ENCODE measurements at places on chromosomes 7 and 10.

DNA sequence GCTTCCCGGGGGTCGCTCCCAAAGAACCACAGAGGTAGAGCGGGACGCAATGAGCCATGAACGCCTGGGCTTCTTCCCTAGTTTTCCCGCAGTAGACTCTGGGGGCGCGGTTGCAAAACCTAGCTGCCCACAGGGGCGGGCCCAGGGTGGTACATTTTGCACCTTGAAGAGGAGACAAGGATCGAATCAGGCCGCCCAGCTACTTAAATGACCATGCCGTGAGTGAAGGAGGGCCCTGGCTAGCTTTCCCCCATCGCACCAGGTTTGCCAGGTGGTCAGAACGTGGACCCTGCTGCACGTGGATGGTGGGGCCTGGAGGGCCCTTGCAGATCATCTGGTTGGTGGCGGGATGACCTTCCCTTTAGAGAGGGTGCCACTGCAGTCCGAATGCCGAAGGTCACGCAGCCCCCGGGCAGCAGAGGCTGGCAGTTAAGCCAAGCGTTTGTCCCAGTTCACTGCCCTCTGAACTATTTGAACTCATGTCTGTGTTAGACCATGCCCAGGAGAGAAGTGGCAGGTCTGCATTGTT lies 604 bp upstream of the SHTN1 start:
- DNase-seq, result no peak

- DNase-seq, result no peak
These were observed 1274.0 kb upstream of the CELF2 start for GRCh38 chr10:9743639-9744038.

DNA sequence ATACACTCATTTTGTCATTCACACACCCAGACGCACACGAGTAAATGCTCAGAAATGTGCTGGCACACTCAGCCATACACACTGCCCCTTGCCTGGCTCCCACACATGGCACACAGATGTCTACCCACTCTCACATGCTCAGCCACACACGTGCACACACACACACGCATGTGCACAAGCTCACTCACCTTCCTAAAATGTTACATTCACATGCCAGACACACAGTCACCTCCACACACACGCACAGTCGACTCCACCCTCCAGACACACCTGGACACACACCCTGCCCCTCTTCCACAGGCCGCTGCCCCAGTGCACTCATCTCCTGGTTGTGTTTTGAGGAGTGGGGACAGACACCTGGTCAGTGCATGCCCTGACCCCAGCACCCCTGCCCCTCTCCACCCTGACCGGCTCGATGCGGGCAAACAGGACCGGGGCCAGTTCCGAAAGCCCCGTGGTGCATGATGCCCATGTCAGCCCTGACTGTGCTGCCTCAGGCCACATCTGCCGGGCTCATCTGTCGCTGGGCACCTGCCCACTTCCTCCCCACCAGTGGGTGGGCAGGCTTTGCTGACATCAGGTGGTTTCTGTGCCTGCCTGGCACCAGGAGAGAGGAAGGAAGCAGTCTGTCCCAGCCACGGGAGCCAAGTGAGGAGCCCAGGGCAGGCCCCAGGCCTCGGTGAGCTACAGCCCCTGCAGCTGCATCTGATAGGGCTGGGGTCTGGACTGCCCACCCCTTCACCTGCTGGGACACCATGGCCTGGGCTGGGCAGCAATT lies 84.9 kb upstream of the ZNF716 start:
- DNase-seq, result no peak

DNA sequence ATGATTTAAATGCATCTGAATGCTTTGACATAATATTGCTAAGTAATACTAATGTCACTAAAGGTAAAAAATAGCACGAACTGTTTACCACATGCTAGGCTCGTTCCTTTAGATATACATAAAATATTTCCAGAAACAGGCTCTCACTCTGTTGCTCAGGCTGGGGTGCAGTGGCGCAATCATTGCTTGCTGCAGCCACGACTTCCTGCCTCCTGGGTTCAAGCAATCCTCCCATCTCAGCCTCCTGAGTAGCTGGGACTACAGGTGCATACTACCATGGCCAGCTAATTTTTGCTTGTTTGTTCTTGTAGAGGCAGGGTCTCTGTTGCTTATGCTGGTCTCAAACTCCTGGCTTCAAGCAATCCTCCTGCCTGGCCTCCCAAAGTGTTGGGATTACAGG lies 183.3 kb downstream of the SGMS1 start:
- no peak for DNase-seq

DNA sequence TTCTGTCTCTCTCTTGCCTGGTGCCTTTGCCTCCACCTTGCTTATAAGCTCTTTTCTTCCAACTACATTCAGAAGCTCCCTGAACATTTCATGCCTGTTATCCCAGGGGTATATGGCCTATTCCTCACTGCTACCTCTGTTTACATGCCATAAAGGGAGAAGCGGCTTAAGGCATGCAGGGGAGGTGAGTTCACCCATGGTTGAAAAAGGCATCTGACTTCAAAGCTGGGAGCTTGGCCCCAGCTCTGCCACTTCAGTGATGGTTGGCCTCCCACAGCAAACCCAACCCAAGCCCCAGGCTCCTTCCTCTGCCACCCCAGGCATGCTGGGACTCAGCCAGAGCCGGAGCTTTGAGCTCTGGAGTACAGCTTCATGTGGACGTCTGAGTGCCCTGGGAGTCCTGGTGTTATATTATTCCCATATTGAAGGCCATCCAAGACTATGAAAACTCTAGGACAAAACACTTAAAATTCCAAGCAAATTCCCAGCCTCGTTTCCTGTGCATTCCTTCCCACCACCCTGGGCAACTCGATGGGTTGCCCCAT lies 468.6 kb upstream of the ZMIZ1 start:
- DNase-seq, result no peak

- DNase-seq, result no peak
These were observed 94.9 kb downstream of the NPSR1 start for GRCh38 chr7:34752929-34753328.

- no peak for DNase-seq
These were observed 12.6 kb upstream of the GRB10 start for GRCh38 chr7:50795253-50795652.

DNA sequence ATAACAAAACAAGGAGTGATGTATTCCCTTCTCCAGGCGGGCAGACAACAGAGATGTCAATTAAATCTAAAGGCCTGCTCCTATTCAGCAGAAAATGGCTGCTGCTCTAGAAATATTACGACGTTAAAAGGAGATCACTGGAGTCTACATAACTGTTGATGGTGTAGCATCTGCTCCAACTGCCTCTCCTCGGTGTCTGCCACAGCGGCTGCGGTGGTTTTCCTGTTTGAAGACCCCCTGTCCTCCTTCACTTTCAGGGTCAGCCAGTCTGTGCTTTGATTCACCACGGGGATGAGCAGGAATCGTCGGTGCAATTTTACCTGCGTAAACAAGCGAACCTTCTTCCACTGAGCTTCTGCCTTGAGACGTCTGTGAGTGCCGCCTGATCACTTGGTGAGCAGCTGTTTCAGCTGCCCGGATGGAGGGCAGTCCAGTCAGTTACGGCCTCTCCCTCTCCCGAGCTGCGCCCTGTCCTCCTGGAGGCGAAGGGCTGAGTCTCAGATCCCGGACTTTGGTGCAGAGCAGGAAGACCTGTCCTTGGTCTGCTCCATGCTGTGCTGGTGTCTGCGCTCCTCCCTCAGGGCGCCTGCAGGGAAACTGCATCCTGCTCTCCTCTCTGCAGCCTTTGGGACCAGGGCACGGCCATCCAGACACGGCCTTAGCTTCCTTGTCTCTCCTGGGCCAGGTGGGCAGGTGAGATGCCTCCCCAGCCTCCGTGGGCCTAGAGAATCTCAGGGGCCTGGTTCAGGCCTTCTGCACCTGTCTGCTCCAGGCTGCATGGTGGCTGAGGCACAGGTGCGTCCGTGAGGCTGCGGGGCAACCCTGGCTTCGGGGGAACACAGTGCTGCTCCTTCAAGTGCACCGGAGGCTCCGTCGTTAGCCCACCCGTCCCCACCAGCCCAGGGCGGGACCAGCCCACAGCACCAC lies 326.6 kb downstream of the ADARB2 start:
- peak; percentile 70 for DNase-seq

- DNase-seq, result no peak
These were observed 5.3 kb downstream of the PTF1A start for GRCh38 chr10:23197416-23197861.

- DNase-seq, result no peak
These were observed 26.5 kb downstream of the BTRC start for GRCh38 chr10:101380353-101381017.

- no peak for DNase-seq
These were observed 655.7 kb downstream of the INHBA start for GRCh38 chr7:41047211-41047610.

DNA sequence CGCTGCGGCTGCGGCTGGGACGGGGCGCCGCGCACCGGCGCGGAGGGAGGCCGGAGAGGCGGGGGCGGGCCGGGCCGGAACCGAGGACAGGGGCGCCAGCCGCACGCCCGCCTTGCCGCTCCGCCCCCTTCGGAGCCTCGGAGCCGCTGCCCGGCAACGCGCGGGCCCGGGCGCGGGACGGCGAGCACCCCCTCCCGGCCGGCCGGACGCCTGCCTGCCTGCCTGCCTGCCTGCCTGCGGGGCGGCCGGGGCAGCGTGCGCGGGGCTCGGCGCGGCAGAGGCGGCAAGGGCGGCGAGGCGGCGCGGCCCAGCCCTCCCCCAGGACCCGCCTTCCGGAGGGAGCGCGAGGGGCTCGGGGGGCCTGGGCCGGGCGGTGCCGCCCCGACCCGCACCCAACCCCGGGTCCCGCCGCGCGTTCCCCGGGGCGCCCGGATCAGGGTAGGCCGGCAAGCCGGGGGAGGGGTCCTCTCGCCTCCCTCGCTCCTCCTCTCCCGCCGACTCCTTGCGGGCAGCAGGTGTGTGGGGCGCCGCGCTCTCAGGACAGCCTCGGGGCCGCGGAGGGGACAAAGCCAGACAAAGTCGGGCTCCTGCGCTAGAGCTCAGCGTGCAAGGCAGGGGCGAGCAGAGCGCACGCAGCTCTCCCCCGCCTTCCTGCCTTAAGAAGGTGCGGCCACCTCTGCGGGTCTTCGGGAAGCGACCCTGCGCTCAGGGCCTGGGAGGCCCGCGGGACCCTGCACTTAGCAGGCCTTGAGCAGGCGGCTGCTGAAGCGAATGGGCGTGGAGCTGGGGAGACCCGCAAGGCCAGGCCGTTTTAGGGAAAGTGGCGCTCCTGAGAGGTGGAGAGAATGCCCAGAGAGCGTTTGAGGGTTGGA lies at the start of gene KIAA1549:
TSS of gene KIAA1549 (minus strand) at position 58 of the 872 bp plus-strand sequence. CDS start 120 bp downstream, outside the sequence.
- peak; percentile 87 for DNase-seq

DNA sequence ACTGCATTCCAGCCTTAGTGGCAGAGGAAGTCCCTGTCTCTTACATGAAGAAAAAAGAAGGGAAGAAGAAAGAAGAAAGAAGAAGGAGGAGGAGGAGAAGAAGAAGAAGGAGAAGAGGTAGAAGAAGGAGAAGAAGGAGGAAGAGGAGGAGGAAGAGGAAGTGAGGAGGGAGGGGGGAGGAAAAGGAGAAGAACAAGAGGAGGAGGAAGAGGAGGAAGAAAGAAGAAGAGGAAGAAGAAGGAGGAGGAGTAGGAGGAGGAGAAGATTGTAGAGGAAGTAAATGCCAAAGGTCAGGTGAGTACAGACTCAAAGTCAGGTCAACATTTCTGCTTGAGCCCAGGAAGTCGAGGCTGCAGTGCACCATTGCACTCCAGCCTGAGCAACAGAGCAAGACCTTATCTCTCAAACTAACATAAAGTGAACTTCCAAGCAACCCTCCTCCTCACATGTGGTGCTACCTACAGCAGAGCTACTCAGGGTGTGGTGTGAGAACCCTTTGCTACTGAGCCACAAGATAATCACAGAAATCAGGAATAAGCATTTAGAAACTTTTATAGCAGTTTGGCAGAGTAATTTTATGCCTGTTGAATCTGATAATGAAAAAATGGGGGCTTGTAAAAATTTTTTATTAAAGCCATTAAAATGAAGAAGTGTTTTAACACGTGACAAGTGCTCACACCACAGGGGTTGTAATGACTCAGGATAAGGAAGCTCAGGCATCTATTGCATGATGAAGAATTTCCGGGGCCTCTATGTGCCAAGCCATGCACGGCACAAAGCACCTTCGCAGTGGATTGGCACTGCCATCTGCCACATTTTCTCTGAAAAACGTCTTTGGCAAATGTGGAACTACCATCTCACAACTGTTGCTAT lies 224.9 kb upstream of the AUTS2 start:
- no peak for DNase-seq

GRCh38 chr10:77629775-77630506 lies 7.7 kb downstream of the KCNMA1 start:
- DNase-seq, result no peak

DNA sequence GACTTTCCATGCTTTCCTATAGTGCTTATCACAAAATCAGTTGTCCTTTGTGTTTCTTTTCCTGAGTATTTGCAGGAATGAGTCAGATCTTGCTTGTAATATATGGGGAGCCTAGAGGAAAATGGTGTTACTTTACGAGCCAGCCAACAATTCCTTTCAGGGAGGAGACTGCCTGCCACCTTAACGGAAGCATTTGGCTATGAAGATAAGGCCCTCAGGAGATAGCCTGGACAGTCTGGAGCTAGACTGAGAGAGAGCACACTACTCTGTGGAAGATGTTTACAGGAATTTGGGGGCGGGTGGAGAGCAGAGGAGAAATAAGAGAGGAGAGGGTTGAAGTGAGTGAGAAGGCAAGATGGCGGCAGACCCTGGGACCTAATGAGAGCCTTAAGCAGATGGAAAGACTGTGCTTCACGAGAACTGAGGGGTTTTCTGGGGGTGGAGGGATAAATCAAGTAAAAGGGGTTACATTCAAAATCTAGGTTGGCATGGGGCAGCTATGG lies 126.3 kb downstream of the SNX10 start:
- no peak for DNase-seq

DNA sequence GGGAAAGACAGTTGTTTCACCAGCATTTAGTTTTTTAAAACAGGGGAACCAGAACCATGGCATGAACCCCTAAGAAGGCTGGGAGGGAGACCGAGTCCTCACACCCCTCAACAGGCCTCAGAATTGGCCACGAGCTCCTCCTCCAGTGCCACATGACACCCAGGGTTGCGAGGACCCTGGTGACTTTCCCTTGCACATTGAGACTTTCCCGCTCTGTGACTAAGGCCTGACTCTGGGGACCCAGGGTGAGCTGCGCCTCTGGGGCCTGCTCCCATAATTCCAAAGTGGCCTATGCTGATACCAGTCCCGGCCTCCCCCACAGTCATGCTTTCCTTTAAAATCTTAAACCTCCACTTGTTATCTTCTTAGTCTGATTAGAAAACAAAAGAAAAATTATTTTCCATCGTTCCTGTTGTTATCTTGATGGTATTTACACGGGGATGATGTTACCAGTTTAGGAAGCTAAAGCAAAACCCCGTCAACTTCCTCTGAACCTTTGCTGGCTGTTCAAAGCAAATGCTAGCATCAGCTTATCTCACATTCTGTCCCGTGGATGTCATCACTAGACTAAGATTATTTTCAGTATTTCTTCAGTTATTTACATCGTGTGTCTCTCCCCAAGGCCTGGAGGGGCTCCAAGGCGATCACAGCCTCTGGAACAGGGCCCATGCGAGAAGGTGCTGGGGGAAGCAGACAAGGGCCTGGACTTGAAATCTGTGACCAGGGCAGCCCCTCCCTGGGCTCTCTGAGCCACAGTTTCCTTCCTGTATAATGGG lies 42.1 kb downstream of the FAM53B start:
- peak; percentile 68 for DNase-seq

Measured in spleen (tissue), 13 donors.